ENCODE measurements at places on chromosomes 7 and 10.

DNA sequence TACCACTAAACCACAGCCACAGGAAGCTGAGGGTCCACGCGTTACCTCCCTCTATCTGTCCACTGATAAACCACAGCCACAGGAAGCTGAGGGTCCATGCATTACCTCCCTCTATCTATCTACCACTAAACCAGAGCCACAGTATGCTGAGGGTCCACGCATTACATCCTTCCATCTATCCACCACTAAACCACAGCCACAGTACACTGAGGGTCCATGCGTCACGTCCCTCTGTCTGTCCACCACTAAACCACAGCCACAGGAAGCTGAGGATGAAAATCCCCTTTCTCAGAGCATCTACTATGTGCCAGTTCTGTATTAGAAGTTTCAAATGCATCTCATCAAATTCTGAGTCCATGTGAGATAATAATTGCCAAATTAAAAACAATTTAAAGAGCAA, 589.3 kb downstream of the DNAJB6 start:
- DNase-seq: no peak

GRCh38 chr10:49552277-49552676, 13.4 kb upstream of the ERCC6 start:
- no peak for DNase-seq

DNA sequence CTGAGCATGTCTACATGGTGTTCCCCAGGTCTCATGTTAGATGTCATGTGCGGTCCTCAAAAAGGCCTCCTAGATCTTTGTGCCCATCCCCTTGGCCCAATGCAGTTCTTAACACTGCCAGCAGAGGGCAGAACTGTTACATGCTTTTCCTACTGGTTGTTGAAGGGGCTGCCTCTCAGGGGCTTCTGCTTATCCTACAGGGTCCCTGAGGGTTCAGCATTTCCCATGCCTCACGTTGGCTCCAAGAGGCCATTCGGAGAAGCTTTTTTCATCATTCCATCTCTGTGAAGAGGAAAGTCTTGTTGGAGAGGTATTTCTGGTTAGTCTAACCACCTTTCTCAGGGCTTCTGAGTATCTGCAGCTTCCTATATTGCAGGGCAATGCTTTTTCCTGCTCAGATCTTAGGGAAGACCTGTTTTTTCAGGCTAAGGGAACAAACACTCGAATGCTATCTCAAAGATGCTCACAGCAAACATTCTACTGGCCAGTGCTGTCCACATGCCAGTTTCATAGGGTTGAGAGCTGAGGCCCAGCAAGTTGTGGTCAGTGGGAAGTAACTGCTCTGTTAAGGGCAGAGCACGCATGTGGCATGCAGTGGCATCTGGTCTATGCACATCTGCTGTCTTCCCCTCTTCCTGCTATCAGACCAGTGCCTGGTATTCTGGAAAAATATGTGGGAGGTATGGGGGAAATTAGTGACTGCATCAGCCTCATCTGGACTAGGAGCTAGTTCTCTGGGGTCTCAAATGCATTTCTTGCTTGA, 31.5 kb downstream of the MBL2 start:
- DNase-seq: peak; percentile 8

DNA sequence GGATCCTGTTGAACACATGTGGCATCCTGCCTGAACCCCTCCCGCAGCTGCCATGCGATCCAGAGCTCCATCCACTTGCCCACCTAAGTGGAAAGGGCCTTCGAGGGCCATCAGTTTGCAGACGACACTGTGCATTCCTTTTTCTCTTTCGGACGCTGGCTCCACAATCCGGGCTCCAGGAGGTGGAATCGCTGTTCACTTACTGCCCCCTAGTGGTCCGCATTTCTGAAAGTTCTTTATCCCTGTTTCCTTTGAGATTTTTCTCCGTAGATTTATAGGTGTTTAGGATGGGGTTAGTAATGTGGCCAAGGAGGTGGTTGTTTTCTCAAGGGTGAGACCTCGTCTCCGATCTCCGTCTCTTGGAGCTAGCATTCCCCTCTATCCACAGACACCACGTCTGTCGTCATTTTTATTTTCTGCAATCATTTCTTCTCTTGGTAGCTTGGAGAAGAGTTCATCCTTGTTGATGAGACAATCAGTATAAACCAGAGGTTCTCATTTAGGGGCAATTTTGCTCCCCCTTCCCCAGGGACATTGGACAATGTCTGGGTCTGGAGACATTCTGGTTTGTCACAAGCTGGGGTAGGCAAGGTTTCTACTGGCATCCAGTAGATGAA, 204.6 kb downstream of the ARHGAP21 start:
- DNase-seq: no peak

DNA sequence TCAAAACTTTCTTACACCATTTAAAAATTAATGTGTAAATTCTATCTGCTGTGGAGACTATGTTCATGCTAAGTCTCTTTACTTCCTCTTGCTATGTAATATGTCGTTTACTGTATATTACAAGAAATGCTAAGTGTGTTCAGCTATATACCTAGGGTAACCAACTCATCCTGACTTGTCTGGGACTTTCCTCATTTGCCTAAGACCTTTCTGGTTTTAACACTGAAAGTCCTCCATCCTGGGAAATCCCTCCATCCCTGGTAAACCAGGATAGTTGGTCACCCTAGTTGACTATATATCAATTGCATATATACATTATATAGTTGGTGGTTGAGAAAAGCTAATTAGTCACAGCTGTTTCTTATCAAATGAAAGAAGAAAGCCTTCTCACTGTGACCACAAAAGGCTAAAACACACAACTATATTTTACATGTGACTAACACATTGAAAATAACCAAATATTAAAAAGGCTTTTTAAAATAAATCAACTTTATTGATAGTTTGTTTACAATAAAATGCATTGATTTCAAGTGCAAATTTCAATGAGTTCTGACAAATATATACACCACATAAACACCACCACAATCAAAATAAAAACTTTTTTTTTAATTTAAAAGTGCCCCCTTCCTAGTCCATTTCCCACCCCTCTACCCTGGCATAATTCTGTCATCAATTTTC, 167.7 kb upstream of the INHBA start:
- no peak for DNase-seq

- DNase-seq: no peak
These were observed 83.0 kb upstream of the ADRB1 start for GRCh38 chr10:113960617-113961181.

GRCh38 chr7:48255046-48255445, 83.8 kb downstream of the ABCA13 start:
- DNase-seq: no peak

GRCh38 chr10:102264371-102264770, 19.0 kb downstream of the GBF1 start:
- no peak for DNase-seq

DNA sequence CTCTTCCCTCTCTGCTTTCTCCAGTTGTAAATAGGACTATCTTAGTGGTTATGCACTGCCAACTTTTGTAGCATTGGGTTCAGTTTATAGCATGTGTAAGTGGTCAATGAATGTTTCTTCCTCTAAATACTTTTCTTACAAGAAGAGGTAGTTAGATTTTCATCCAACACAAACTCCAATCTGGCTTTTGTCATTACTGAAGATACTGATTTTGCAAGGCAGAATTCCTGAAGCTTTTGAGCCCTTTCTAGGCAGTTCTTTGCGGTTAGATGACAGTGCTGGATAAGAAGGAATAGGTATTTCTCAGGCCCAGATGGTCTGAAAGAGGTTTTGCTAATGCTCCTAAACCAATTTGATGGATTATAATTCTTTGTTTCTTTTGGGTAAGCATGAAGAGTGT, 60.5 kb downstream of the BICC1 start:
- no peak for DNase-seq

DNA sequence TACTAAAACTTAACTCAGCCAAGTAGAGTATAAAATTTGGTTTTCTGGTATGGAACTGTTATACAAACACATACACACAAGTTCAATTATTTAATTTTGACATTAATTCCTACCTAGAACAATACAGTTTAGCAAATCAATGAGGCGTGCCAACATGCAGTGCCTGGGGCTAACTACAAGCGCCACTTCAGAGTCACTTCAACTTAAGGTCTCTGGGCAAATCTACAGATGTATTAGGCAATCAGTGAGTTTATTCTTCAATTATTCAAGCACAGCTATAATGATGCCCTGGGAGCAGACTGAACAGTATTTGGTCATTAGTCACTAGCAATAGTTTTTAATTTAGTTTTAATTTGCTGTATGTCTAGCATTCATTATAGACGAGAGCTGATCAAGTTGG, 51.6 kb downstream of the HIBADH start:
- DNase-seq: no peak

DNA sequence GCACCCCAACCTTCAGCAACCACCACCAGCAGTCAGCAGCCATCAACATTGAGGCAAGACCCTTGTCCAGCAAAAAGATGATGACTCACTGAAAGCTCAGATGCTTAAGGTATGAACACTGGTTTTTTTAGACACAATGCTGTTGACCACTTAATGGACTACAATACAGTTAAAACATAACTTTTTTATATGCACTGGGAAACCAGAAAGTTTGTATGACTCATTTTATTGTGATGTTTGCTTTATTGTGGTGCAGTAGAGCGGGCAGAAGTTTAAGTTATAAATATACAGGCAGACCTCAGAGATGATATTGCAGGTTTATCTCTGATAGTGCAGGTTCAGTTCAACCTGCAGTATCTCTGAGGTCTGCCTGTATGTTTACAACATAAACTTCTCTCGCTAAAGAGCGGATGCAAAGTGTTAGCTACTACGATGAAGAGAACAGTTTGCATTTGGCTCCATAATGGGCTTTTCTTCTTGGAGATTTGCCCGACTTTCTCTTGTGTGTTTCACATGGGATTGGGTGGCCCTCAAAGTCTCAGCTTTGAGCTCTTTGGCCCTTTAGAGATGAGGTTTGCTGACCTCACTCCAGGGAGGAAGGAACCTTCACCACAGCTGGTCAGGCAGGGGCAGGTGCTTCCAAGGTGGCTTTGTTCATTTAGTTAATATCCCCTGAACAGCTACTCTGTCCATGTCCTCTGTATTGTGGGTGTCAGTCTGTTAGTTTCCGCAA, 84.4 kb upstream of the SHH start:
- no peak for DNase-seq

DNA sequence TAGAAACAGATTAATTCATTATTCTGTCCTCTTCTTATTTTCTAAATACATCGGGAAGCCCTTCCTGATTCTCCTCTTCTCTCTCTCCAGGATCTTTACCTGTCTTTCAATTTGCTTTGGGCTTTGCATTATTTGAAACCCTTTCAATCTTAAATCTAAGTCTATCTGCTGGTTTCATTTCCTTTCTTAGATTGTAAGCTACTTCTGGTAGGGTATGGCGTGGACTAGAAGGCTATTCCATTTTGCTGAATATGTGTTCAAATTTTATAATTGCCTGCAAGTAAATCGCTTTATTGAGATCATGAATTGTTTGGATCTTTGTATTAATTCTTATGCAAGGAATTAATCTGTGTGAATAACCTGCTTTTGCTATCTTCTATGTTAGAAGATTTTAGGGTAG, 11.1 kb downstream of the STAM start:
- DNase-seq: no peak

DNA sequence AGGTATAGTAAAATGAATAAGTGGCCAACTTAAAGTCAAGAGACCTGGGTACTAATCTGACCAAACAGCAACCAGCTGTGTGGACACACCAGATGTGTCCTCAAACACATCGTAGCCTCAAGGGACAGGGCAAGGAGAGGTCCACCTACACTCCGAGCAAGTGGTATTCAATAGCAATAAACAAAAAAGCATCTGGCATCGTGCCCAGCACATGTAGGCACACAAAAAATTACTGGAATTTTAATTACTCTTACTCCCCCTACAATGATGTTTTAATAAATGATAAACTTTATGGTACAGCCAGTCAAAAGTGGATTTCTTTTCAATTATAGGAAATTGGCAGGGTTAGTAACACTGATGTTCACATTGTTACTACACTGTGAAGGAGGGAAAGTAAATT, 3.5 kb upstream of the RGS10 start:
- no peak for DNase-seq

DNA sequence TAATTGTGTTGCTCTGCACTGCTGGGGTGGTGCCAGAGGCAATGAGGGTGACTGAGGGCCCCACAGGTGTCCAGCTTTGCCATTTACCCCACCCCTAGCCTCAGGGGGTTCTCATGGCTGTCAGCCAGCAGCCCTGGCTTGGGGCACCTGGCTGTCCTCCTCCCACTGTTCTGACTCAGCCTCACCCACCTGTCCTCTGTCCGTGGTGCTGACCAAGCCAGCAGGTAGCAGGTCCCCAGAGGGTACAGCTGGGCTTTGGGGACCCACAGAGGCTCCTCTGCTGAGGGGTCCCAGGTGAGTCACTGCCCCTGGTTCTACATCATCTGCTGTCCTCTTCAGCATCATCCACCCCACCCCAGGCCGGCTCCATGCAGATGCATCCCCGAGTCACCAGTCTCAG, 32.2 kb upstream of the ZNF716 start:
- DNase-seq: no peak

DNA sequence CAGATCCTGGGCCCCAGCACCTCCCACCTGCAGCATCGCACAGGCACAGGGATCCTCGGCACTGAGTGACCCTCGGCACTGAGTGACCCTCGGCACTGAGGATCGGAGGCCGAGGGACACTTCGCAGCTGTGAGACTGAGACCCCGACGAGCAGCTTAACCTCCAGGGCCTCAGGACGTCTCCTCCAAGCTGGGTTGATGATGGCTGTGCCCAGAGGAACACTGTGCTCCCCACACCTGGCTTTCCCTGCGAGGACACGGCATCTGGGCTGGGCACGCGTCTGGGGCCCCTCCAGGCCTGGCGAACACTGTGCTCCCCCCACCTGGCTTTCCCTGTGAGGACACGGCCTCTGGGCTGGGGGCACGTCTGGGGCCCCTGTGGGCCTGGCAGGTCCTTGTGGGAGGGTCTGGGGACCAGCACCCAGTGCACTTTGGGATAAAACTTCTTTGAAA, 158.3 kb upstream of the PPP2R2D start:
- DNase-seq: no peak

- DNase-seq: no peak
These were observed 97.5 kb downstream of the UBE2H start for GRCh38 chr7:129855234-129855673.

- peak; percentile 15 for DNase-seq
These were observed 23.4 kb downstream of the MAD1L1 start for GRCh38 chr7:2209146-2209960.

GRCh38 chr10:70683601-70683934, 11.3 kb downstream of the ADAMTS14 start:
- no peak for DNase-seq

- DNase-seq: no peak
These were observed 96.3 kb upstream of the CAV2 start for GRCh38 chr7:116403265-116403664.

DNA sequence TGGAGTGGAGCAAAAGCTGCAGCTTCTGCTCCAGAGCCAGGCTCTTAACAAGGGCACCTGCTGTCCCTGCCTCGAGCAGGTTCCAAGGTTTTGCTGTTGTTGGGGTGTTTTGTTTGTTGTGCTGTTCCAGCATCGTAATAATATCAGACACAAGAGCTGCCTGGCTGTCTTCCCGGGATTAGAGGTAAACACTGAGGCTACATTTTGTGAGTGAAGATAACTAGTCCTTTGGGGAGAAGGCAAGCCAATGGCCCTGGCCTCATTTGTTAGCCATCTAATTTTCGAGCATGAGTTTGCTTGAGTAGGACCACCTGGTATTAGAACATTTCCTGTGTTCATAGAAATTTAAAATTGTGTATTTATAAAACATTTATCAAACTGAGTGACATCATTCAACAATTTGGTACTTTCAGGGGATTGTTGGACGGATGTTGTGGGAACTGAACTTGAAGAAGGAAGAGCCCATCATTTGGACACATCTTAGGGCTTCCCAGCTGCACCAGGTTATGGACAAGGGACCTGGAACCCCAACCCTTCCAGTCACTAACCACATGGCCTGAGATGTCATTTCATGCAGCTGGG, 555.0 kb downstream of the TNS3 start:
- no peak for DNase-seq
